ENCODE measurements at places on chromosomes 16 and 17.

DNA sequence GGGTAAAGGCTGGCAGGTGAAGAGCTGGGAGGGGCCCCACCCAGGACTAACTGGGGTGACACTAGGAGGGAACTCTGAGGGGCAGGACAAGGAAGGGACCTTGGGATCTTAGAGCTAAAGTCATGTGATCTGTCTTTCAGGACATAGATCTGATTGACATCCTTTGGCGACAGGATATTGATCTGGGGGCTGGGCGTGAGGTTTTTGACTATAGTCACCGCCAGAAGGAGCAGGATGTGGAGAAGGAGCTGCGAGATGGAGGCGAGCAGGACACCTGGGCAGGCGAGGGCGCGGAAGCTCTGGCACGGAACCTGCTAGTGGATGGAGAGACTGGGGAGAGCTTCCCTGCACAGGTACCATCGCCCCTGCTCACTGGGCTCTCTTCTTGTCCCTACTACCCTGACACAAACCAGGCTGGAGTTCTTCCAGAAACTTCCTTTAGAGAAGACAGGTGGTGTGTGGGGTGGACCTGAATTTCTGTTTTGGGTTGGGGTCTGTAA lies 8.1 kb downstream of the NFE2L1 start:
- no peak for DNase-seq

DNA sequence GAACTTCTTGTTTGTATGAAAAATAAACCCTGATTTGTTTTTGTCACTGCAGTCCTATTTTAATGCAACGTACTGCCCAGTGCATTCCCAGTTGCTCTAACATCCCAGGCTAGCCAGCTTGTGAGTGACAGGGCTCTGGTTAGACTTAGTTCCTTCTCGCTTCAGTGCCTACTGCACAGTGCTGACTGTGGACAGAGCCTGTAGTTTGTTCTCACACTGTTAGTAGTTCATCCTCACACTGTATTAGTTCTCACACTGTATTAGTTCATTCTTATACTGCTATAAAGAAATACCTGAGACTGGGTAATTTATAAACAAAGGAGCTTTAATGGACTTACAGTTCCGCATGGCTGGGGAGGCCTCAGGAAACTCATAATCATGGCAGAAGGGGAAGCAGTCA lies 116.6 kb upstream of the SALL1 start:
- no peak for DNase-seq

- DNase-seq: peak; percentile 100
Observed at GRCh38 chr17:56699186-56699894, 105.8 kb downstream of the NOG start.

- DNase-seq: no peak
Observed at GRCh38 chr16:68022278-68022727, 729 bp downstream of the DDX28 start.

DNA sequence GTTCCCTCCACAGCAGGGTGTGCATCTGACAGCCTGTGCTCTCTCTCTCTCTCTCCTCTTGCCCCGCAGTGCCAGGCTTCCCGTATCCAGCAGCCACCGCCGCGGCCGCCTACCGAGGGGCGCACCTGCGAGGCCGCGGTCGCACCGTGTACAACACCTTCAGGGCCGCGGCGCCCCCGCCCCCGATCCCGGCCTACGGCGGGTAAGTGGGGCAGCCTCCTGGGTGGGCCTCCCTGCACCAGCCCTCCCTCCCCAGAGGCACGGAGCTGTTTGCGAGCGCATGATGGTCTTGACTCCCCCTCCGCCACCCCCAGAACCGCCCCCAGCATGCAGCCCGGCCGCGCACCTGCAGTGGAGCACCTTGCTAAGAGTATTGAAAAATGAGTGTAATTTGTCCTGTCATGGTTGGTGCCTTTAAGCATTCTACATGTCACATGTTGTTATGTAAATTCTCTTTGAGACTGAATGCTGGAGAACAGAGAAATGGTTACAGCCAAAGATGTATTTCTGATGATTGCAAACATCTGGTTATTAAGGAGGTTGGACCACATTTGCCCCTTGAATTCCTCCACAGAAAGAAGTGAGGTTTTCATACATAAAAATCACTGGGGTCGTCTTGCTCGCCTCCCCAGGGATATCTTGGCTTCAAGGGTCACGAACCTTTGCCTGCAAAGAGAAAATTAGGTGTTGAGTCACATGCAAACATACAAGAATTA lies 321.3 kb downstream of the RBFOX1 start:
- DNase-seq: no peak

- DNase-seq: no peak
Observed at GRCh38 chr17:45425984-45426413, 6.7 kb downstream of the ARHGAP27 start.

DNA sequence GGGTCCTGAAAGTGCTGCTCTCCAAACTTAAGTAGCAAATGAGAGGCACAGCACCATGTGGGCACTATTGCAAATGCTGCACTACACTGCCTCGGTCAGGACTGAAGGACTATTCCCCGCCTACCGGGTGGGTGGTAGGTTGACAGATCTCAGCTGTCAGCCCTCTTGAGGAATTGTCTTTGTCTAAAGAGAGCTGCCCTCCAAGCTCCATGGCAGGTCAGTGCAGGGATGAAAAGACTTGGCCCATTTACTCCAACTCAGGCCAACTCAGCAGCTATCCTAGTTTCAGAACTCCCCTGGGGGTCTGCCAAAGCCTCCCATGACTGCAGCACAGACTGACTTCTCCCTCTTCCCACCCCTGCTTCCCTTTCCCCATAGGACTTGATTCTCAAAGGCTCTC lies 3.4 kb upstream of the PDZD9 start:
- no peak for DNase-seq

DNA sequence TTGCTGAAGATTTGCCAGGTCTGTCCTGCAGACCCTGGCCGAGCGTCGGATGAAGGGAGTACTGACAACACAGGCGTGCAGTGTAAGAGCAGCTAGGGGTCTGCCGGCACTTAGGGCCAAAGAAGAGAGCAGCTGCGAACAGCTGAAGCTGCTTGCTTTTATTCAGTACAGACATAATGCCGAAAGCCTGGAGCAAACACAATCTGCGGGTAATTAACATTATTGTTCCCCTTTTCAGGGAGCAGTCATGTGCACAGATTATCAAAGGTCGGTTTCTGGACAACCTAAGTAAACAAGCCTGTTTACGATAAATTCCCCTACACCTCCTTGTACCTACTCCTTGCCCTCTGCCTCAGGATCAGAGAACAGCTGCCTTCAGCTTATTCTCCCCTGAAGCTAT lies 12.0 kb upstream of the KRT23 start:
- no peak for DNase-seq

DNA sequence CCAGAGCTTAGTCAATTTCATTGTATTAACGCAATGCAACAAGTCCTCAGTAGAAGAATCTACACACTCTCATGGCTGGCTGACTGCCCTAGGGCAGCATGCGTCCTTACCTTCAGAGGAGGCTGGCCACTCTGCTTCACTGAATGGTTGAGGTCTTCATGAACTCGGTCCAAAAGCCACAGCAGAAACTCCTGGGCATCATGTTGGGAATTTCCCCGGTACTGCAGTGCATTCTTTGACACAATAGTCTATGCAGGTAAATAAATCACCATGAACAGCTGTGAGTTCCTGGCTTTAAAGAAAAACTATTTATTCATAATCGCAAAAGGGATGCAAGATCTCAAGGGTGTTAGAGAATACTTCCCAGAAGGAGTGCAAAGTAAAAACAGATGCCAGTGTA lies 41.3 kb downstream of the USP31 start:
- DNase-seq: no peak

DNA sequence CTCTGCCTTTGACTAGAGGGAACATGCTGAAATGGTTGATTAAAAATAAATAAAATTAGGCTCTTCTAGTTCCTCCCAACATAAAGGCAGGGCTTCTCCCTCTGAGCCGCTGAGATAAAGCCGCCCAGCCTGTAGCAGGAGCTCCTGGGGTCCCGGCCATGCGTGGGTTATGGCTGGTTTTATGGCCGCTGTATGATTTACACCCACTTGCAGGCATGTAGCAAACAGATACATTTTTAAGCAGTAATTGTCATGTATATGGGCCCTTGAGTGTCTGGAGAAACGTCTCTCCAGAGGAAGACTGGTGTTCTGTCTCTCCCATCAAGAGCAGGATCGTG lies 201.0 kb upstream of the TNRC6C start:
- no peak for DNase-seq

DNA sequence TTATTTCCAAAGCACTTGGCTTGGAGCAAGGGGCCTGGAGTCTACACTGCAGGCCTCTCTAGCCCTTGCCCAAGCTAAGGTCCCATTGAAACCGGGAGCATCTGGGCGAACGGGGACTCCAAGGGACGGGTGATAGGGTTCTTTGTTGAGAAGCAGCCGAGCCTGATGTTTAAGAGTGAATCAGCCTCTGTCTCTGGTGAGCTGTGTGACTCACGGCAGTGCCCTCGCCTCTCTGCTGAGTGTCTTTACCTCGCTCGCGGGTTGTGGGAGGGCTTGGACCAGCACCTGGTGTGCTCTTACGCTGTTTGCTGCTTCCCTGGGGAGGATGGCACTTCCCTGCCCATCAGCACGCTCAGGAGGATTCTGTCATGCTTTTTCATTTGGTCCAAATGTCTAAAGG lies 1.3 kb downstream of the HGS start:
- DNase-seq: peak; percentile 73

DNA sequence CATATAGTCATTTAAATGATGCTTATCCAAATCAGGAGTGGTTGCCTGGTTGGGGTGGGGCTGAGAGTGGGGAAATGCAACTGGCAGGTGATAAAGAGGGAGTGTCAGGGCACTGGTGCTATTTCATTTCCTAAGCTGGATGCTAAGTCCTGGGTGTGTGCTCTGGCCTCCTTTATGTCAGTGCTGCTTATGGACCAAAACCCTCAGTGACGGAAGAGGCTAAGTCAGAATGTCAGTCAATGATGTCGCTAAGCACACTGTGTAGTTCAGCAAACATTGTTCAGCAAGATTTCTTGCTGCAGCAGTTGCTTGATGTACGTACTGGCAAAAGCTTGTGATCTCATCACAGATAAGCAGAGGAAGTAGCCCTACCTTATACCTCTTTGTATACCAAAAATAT lies 16.4 kb upstream of the FLCN start:
- no peak for DNase-seq

GRCh38 chr17:40105861-40106759 lies 5.7 kb upstream of the NR1D1 start:
- DNase-seq: no peak

DNA sequence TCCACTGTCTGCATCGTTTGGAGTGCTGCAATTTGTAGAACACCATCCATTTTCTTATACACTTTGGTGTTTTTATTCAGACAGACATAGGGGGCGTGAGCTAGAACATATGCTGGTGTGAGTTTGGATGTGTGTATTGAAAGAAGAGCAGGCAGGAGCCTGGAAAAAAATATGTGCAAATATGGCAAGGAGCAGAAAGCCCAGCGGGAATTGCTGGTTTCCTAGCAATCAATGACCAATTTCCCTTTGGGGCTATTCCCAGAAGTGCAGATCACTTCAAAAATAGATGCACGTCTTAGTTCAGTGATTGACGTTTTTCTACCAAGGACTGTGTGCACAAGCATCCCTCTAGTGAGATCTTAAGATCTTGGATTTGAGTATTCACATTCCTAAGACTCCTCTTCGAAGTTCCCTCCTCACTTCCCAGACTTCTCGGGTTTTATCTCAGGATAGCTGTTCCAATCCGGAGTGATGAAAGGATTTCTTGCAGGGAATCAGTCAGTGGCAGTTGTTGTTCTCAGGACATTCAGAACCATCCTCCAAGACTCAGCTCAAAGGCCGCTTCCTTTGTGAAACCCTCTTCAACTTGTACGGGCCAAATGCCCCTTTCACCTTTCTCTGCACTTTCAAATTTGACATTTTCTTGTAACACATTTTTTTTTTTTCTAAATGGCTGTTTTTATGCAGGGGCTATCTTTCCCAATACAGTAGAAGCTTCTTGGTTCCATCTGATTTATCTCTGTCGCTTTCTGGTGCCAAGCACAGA lies 268.7 kb upstream of the ASIC2 start:
- peak; percentile 23 for DNase-seq

GRCh38 chr16:28596840-28597691 lies at the start of gene SULT1A2:
SULT1A2 (minus strand) TSS chr16:28597050; CDS start chr16:28595930, 1,120 bp downstream.
- DNase-seq: no peak

- peak; percentile 86 for DNase-seq
Observed at GRCh38 chr17:77371117-77371887, 230.5 kb downstream of the SEC14L1 start.

DNA sequence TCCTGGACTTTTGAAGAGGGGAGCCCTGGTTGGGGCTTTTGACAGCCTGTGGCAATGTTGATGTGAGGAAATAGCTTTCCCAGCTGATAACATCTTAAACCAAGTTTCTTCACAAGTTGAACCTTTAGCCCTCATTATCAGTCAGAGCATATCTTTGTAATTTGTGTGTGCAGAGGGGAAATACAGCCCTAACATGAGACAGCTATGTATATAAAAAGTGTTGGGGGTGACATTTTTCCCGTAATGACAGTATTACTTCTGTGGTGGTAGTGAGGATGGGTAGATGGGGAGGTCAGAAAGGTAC lies 221.1 kb downstream of the FTO start:
- DNase-seq: no peak

DNA sequence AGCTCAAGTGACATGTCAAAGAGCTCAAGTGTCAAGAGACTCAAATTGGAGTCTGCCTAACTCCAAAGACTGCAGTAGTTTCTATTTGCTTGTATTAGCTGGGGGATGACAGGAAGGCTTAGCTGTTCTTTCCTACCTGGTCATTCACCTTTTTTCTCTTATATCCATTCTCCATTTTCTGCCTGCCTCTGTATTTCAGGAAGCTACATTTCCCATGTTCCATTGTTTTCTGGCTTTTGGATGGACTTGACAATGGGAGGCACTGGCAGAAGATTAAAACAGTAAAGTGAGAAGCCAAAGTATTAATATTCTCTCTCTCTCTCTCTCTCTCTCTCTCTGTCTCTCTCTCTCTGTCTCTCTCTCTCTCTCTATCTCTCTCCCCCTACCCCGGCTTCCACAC lies 135.7 kb upstream of the ADAMTS18 start:
- DNase-seq: no peak

GRCh38 chr17:28985950-28986713 lies 19.7 kb downstream of the SEZ6 start:
- DNase-seq: no peak

DNA sequence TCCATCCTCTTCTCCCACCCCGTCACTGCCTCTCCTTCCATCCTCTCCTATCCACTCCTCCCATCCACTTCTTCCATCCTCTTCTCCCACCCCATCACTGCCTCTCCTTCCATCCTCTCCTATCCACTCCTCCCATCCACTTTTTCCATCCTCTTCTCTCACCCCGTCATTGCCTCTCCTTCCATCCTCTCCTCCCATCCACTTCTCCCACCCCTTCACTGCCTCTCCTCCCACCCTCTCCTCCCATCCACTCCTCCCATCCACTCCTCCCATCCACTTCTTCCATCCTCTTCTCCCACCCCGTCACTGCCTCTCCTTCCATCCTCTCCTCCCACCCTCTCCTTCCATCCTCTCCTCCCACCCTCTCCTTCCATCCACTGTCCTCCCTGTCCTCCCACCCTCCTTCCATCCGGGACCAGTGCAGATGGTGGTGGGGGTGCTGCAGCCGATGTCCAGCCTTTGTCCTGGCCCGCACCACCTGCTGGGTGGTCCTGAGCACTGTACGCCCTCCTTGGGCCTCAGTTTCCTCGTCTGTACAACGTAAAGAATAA lies 1.1 kb downstream of the WFIKKN1 start:
- DNase-seq: no peak

GRCh38 chr17:43025290-43025657 lies 243 bp downstream of the RND2 start:
- DNase-seq: no peak
